ENCODE measurements at places on chromosomes 12 and 14. TPM values are rescaled to one million over a fixed set of nuclear protein-coding genes. Genes with fewer than 3 reads are reported as not detected.

The SLC17A8 gene
- total RNA-seq = not detected

DNA sequence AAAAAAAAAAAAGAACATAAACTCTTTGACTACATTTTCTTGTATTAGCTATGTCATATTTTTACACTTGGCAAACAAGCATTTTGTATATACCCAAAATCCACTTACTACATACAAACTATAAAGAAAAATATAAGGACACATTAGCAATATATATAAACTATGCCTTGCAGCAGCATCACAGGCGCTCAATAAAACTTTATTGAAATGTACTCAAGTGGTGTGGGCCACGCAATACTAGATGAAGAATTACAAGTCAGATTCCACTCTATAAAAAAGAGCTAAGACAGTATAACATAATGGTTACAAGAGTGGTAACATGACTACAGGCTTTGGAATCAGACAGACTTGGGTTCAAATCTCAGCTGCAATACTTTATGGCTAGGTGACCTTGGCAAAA lies 3.1 kb upstream of the AP4S1 start:
- no peak for DNase-seq

The INHBC gene
- not detected for total RNA-seq

DNA sequence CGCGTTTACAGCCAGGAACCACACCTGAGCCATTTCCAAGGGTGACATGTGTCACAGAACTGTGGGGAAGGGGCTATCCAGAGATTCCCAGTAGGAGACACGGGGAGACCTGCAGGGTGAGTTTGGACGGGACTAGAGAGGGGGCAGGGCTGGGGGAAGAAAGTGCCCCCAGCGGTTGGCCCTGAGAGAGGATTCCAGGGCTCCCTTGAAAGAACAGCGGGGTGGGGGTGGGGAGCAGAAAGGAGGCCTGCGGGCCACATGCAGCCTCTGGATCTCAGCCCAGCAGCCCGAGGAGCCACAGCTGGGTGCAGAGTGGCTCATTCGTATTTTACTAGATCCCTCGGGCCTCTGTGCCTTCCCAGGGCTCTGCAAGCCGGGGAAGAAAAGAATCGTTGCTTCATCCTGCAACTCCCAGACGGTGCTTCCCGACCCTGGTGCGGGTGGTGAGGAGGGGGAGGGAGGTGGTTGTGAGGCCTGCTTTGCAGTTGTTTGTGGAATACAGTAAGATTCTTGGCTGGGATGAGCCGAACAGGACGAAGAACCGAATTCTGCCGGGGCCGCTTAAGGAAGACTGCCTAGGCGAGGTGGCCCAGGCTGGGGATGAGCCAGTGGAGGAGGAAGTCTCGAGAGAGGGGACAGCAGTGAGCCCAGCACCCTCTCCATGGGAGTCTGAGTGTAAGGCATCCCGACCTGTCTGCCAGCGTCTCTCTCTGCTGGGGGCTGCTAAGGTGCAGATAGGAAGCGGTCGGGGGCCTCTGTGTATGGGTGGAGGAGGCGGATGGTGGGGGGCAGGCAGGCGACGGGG lies 36.1 kb upstream of the ANKRD9 start:
- peak; percentile 46 for DNase-seq

DNA sequence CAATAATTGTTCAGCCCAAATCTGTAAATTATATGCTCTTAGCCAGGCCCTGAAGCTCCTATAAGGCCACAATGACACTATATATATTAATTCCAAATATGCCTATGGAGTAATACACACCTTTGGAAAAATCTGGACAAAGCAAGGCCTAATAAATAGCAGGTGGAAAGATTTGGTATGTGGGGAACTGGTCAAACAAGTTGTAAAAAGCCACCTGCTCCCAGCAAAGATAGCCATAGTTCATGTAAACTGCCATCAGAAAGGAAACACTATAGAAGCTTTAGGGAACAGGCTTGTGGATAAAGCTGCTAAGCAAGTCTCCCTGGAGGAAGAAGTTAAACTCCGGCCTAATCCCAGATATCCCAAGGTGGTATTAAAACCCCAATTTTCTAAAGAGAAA lies 29.7 kb downstream of the PRMT8 start:
- no peak for DNase-seq

DNA sequence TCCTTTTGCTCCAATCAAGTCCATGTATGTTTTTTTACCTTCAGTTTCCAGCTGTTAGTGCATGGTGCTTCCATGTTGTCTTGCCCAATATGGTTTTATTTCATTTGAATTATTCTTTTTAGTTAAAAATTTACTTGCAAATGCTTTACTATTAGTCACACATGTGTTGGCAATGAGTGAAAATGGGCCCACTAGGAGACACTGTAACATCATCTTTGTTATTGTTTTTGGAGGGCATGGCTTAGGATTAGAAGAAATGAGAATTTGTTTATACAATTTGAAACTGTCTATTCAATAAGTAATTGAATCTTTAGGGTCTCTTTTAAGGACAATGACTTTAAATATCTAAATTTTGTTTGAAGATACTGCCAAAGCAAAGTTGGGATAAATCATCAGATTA lies 133.7 kb downstream of the BRMS1L start:
- DNase-seq = no peak

The KRT8 gene
- total RNA-seq = 111 TPM

Data from Daoy (cell line).